ENCODE measurements at places on chromosomes 2 and 18. TPM values are rescaled to one million over a fixed set of nuclear protein-coding genes. Genes with fewer than 3 reads are reported as not detected.
A peak's percentile ranks its signal among the peaks of the same experiment; 100 is the strongest.

DNA sequence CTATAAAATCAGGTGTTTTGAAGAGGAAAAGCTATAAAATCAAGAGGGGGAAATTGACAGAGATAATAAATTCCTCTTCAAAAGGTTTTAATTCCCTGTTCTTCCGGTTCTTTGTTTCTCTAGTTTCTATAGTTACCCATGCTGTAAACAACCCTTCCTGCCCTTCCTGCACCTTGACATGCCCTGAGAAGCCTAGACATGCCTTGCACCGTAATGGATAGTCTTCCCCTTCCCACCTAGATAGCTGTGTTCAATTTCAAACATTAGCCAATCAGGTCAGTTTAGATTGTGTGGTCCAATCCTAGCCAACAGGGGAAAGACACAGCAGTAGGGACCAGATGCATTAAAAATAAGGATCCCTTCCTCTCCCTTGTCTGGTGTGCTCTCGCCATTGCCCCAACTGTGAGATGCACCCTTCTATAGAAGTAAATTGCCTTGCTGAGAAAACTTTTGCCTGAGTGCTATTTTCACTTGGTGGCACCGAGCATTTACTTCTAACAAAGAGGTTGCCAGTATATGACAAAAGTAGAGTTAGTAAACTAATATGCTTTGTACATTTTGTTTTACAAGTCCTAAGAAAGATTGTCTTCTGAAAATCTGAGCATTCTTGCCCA is 27.1 kb downstream of the SULT1C4 start:
- no peak for DNase-seq

GRCh38 chr2:241226723-241227572 is 38.5 kb downstream of the ANO7 start:
- peak; percentile 57 for DNase-seq

GRCh38 chr2:17791121-17791816 is 25.0 kb upstream of the MSGN1 start:
- no peak for DNase-seq

The NPAS2 gene
- total RNA-seq = 53.3 TPM

DNA sequence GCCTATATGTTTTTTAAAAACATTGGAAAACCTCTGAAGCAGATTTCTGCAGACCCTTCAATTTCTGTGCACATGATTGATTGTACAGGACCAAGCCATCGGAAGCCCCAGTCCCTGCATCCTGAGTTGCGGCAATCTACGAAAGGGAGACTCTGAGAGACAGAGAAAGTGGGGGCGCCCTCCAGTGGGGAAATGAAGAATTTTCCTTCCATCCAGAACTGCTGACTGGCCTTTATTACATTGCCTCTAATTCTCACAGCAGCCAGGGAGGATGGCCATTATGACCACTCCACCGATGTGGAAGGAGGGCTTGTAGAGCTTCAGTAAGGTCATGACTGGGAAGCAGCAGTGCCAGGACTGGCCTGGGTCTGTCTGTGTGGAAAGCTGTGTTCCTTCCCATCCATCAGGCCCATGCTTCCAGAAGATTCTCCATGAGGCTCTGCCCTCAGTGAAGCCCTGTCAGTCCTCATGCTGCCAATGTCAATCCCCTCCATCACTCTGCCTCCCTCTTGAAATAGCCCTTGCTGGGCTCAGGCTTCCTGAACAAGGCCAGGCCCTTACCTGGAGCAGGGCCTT is 20.0 kb upstream of the RESP18 start:
- peak; percentile 67 for DNase-seq

DNA sequence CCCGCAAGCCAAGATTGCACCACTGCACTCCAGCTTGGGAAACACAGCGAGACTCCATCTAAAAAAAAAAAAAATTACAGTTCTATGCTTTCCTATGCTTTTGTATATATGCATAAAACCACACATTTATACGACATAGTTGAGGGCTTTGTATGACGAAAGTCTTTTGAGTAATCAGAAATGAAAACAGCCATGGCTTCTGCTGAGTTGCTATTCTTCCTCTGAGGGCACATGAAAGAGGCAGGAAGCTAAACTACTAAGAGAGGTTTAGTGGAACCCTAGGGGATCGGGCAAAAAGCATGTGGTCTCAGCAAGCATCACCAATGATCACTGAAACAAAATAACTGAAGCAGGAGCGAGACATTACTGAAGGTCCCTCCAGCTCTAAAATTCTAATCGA is 99.6 kb downstream of the ZAP70 start:
- DNase-seq = no peak

DNA sequence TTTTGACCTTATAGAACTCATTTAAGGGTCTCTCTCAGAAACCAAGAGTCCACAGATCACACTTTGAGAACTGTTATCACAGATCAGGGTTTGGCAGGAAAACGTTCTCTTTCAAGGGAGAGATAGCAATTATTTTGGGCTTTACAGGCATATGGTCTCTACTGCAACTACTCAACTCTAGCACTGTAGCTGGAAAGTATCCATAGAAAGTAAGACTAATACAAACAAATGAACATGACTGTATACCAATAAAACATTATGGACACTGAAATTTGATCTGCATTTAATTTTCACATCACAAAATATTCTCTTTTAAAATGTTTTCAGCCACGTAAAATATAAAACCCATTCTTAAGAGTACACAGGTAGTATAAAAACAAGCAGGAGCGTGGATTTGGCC is 100.5 kb downstream of the TRIP12 start:
- DNase-seq = no peak

DNA sequence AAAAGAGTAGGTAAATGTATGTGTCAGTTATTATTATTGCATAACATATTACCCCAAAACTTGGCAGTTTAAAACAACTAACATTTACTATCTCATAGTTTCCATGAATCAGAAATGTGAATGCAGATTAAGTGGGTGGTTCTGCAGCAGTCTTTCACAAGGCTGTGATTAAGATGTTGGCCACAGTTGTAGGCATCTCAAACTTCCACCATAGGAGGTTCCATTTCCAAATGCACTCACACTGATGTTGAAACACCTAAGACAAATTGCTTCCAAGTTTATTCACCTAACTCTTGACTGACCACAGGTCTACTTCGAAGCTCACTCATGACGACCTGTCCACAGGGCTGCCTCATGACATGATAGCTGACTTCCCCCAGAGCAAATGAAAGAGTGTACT is 360.8 kb downstream of the GRB14 start:
- no peak for DNase-seq

DNA sequence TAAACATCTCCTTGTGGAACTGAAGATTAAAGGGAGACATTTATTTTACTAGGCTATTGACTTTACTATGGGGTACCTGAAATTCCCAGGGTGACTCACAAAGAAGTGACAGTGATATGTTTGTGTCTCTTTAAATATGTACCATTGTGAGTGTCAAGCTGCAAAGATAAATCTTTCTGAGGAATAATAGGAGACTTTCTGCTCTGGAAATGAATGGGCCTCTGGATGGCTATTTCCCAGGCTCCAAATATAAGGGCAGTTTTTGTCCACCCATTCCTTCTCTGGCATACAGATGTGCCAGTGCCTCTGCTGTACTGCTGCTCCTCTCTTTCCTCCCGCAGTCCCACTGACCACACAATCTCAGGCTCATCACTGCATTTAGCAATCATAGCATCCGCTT is 586.4 kb upstream of the CNTNAP5 start:
- DNase-seq = no peak

The ERLEC1 gene
- 86.1 TPM for total RNA-seq

The KLHL14 gene
- total RNA-seq = not detected

The ANKRD36B gene
- 112 TPM for total RNA-seq

DNA sequence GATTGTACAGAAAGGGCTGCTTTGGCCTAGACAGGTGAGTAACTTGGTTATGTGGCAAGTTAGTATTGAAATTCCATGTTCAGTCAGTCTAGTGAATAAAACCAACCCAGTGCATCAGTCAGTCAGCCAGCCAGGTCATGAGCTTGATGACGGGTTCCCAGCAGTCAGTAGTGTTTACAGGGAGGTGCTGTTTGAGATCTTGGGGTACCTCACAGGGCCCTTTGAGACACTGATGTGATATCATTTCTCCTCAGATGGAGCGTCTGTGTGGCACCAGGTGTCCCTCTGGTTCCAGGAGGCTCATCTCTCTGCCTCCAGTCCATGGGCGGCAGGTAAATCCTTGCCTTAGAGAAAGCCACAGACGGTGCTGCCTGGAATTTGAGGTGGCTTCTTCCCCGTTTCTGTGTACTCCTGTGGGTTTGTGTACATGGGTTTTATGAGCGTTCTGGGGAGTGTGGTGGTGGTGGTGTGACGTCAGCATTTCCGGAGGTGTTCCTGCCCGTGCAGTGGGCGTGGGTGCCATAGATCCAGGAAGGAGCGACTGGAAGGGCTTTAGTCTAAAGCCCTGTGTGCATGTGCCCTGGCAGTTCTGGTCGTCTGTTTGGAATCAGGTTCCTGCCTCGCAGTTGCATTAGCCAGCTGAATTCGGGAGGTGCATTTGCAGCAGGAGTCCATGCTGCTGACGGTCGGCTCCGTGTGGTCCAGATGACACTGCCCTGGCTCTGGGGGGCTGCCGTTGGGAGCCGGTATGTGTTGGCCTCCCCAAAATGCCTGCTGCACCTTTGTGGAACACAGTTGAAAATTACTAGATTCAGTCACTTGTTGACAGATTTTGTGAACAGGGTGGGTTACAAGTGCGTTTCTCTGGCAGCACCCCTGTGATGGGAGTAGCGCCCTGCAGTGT is 2.1 kb downstream of the CTDP1 start:
- no peak for DNase-seq

GRCh38 chr18:2906704-2907549 is 60.1 kb downstream of the EMILIN2 start:
- DNase-seq = peak; percentile 81

- DNase-seq = no peak
These were observed 971.3 kb upstream of the FAM98A start for GRCh38 chr2:34570266-34570872.

- no peak for DNase-seq
These were observed 215.2 kb upstream of the SIX2 start for GRCh38 chr2:45224321-45224992.

- no peak for DNase-seq
These were observed 23.7 kb downstream of the ATL2 start for GRCh38 chr2:38353402-38353801.

DNA sequence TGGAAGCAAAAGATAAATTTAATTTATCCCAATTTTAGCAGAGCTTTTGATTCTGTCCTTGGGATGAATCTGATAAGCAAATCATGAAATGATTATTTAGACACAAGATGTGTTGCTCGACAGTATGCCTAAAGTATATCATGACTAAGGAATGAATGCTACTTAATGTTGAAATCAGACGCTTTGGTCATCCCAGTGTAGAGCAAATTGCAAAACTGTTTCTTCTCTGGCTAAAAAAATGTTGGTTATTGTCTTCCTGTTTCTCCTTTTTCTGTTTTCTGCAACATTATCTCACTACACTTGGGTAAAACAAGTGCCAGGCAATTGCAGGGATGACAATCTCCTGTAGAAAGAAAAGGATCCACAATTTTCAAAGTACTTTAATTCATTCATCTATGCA is 66.4 kb downstream of the BABAM2 start:
- DNase-seq = no peak

DNA sequence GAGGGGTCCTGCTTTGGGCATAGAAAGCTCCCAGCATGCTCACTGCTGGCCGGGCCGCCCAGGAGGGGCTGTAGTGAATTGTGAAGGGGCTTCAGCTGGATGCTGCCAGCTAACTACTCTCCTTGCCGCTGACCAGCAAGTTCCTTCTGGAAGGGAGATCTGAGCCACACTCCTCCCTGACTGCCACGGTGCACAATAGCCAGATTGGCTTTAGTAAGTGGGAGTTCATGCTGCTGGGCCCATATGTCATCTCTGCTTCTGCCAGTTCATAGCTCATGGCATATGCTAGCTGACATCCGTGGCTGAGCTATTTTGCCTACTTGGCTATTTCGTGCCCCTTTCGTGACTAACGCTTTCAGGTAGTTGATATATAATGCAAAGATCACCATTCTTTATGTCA is 51.6 kb upstream of the ROCK2 start:
- DNase-seq = no peak

Measured in suprapubic skin (tissue), 4 donors.